AG04450 (cell line): ENCODE measurements at places on chromosomes 2 and 18.

DNA sequence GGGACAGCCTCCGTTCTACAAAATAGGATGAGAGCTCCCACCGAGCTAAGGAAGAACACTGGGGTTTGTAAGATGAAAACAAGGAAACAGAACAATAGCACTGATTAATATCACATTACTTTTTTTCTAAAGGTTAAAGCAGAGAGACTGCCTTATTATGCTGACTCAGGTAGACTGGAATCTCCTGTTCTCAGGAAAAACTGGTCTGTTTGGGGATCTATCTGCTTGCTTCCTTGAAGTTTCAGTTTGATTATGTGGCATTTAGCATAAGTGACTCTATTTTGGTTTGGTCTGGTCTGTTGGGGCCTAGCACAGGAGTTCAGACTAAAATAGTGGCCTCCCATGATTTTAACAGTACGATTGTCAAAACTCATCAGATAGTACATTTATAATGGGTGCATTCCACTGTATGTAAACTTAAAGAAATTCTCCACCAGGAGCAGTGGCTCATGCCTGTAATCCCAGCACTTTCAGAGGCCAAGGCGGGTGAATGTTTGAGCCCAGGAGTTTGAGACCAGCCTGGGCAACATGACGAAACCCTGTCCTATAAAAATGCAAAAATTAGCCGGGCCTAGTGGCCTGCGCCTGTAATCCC, 64.1 kb upstream of the NDUFV2 start:
- no peak for DNase-seq

GRCh38 chr2:222671259-222672067, at the start of gene MOGAT1:
MOGAT1 (plus strand) TSS chr2:222671658; CDS start chr2:222671786, 128 bp downstream.
- DNase-seq, result no peak

DNA sequence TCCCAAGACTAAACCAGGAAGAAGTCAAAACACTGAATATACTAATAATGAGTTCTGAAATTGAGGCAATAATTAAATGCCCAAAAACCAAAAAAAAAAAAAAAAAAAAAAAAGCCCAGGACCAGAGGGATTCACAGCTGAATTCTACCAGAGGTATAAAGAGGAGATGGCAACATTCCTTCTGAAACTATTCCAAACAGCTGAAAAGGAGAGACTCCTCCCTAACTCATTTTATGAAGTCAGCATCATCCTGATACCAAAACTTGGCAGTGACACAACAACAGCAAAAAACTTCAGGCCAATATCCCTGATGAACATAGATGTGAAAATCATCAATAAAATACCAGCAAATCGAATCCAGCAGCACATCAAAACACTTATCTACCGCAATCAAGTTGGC, 108.5 kb upstream of the COL3A1 start:
- DNase-seq, result no peak

DNA sequence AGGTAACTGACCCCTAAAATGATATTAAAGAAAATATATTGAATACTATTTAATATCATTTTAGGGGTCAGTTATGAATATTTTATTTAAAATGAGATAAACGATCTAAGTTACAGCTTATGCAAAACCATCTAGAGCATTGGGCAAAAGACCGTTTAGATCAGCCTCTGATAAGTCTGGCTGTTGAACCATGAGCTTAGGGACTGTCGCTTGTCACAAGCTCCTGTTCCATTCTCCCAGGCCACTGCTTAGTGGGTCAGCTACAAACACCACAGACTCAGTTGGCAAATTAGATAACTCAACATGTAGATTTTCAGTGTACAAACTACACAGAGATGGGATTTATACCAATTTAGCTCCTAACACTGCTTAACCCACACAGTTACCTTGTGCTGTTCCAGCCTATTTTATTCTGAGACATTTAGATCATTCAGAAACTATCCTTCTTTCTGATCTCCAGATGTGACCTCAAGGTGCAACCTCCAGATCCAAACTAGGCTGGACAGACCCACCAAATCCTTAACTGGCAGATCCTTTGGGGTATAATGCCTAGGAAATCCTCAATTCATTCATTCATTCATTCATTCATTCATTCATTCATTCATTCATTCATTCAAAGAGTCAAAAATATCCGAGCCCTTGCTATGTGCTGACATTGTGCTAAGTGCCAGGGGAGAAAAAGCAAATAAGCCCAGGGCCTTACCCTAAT, 82.8 kb downstream of the HRH4 start:
- DNase-seq, result no peak
